ENCODE measurements at places on chromosomes 6 and 20.

DNA sequence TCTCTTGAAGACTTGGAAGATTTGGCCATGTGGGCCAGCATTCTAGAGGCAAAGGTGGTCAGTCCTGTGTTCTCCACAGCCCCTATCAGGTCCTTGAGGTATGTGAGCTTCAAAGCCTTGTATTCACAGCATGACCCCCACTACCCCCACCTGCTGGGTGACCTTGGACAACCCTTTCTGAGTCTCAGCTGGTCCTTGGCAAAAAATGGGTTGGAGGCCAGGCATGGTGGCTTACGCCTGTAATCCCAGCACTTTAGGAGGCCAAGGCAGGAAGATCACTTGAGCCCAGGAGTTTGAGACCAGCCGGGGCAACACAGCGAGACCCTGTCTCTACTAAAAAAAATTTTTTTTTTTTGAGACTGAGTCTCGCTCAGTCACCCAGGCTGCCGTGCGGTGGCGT is 42.6 kb downstream of the UBE2V1 start:
- no peak for DNase-seq

DNA sequence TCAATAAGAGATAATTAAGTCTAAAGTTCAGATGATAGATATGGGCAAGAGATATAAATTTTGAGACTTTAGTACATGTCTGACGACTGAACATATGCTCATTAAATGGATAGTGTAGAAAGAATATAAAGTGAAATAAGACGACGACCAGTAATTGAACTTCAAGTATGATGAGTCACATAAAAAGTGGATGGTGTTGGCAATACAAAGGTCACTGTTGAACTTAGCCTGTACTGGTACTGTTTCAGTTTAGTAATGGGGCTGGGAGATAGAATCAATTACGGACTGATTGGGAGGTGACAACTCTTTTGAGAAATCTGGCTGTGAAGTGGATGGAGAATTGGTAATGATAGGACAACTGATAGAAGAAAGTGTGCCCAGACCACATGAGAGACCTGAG is 68.1 kb downstream of the IBTK start:
- DNase-seq = no peak

DNA sequence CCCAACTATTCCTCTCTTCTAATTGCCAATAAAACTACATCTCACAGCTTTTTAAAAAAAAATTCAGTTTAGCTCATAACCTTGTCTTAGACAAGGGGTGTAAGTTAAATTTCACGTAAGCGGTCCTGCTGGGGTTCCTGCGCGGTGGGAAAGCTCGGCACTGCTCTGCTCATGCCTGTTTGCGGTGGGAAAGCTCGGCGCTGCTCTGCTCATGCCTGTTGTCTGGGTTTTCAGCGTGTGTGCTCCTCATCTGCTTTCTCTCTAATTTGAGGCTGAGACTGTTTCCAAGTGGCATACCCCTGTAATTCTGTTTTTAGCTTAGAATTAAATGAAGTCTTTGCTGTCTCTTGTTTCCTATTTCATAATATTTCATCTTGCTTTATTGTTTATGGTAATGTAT is 18.6 kb downstream of the ARID1B start:
- no peak for DNase-seq

DNA sequence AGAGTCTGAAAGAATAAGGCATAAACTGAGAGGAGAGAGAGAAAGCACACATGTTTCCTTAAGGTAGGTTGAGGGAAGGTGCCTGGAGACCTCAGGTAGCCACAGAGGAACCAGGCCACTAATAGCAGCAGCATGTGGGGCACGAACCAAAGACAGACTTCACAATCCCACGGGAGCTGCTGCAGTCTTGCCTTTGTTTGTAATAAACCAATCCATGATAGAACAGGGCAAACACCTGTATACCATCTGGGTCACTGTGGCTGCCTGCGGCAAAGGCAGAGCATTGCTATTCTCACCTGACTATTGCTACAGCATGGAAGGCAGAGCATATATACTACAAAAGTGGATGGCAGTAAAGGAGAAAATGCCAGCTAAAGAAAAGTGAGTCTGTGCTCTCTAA is 36.3 kb downstream of the HEBP2 start:
- no peak for DNase-seq

GRCh38 chr6:1913577-1913976 is 303.9 kb downstream of the FOXC1 start:
- DNase-seq = no peak

- no peak for DNase-seq
Measured at GRCh38 chr20:9092655-9093054, 23.8 kb downstream of the PLCB4 start.

GRCh38 chr6:45647341-45648261 is 269.9 kb upstream of the SUPT3H start:
- DNase-seq = no peak

GRCh38 chr20:62376112-62377063 is 9.3 kb upstream of the LAMA5 start:
- no peak for DNase-seq

GRCh38 chr6:160082627-160083026 is 39.0 kb upstream of the SLC22A1 start:
- DNase-seq = no peak

GRCh38 chr6:27650620-27651370 is 177.9 kb upstream of the ZNF184 start:
- DNase-seq = no peak

GRCh38 chr6:110232450-110232849 is 52.2 kb downstream of the CDC40 start:
- no peak for DNase-seq

- no peak for DNase-seq
Measured at GRCh38 chr20:40956542-40957264, 71.9 kb upstream of the TOP1 start.

GRCh38 chr6:140909625-140910024 is 1223.1 kb upstream of the GJE1 start:
- DNase-seq = no peak

- no peak for DNase-seq
Measured at GRCh38 chr6:142881761-142882160, 63.2 kb downstream of the HIVEP2 start.

DNA sequence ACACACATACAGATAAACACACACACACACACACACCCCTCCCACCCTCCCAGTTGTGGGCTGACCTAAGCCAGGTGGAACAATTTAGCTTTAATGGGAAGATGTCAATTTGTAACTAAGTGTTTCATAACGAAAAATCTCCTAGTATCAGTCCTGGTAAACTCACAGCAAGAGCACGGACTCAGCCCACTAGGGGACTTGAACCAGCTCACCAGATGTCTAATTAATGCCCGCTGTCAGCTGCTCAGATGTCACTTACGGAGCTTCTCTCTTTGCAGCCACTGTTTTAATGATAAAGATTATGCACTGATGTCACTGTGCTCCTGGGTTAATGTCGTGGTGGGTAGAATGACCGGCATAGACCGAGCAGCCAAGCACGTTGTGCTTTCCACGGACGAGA is 116.6 kb upstream of the INSM1 start:
- DNase-seq = no peak

DNA sequence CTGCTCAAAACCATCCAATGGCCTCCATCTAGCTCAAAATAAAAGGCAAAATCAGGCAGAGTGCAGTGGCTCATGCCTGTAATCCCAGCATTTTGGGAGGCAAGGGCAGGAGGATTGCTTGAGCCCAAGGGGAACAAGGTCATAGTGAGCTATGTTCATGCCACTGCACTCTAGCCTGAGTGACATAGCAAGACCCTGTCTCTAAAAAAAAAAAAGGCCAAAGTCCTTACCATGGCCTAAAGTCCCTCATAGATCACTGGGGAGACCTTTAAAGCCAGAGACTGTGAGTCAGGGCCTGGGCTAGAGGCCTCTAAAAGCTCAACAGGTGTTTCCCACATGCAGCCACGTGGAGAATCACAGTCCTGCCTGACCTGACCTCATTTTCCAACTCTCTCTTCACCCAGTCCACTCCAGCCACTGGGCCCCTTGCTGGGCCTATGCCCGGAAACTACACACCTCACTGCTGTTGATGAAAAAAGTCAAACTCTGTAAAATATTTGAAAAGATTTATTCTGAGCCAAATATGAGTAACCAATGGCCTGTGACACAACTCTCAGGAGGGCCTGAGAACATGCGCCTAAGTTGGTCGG is 28.2 kb upstream of the TAB2 start:
- DNase-seq = no peak

DNA sequence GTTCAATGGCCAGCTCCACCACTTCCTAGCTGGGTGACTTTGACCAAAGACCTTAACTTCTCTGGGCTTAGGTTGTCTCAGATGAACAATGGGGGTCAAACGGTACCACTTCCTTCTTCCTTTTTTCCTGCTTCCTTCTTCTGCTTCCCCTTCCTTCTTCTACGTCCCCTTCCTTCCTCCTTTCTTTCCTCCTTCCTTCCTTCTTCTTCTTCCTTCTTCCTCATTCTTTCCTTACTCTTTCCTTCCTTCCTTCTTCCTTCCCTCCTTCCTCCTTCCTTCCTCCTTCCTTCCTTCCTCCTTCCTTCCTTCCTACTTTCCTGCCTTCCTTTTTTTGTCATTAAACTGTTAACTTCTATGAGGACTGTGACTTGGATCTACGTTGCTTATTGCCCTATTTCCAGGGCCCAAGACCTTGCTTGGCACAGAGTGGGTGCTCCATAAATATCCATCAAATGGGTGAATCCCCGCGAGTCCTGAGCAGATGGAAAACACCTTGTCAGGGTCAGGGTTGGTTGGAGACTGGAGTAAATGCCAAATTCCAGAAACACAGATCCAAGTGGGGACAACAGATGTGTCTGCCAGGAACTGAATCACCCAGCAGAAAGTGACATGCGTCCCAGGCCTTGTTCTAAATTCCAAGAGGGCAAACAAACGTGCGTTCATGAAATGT is 243.3 kb downstream of the PREX1 start:
- DNase-seq = no peak

- no peak for DNase-seq
Measured at GRCh38 chr20:47160992-47161391, 195.5 kb downstream of the ZMYND8 start.

- DNase-seq = no peak
Measured at GRCh38 chr6:84920021-84920420, 155.6 kb upstream of the TBX18 start.

GRCh38 chr20:11845340-11845739 is 72.4 kb upstream of the BTBD3 start:
- no peak for DNase-seq

DNA sequence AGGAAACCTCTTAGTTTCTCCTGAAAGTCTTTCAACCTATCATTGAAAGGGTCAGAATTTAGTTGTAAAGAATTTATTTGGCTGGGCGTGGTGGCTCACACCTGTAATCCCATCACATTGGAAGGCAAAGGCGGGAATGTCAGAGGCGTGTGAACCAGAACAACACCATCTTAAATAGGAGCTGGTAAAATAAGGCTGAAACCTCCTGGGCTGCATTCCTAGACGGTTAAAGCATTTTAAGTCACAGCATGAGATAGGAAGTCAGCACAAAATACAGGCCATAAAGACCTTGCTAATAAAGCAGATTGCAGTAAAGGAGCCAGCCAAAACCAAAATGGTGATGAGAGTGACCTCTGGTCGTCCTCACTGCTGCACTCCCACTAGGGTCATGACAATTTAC is 29.6 kb downstream of the OR2B2 start:
- DNase-seq = no peak

DNA sequence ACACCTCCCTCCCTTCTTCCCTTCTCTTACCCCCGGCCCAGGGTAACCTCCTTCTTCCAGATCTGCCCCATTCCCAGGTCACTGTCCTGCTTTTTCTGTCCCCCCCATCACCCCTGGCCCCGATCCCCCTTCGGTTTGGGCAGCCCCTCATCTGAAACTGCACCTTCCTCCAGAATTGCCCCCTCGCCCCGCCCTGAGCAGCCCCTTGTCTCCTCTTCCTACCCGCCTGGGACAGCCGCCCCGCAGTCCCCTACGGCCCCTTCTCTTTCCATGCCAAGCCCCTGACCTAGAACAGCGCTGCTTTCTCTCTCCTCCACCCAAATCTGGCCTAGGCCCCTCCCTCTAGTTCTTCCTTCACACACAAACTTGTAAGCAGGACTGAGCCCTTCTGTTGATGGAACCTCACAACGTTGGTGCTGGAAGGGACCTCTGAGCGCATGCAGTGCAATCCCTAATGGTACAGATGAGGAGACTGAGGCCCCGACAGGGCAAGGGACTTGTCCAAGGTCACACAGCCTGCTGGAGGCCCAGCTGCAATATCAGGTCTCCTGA is 630 bp downstream of the PPP2R5D start:
- no peak for DNase-seq

DNA sequence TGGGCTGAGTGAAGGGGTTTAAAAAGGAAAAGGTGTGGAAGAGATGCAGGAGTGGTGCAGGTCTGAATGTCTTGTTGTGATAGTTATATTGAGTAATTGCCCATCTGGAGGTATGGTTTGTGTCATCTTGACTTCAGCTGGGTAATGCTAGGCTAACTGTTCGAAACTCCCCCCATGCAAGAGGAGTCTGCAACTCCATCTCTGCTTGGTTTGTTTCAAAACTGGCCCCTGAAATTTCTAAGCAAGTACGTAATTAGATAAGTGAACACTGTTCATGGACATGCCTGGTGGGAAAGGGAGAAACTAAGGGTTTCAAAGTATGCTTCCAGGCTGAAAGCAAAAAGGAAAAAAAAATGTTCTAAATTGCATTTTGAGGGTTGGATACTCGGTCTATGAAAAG is 17.1 kb downstream of the TTK start:
- DNase-seq = no peak

DNA sequence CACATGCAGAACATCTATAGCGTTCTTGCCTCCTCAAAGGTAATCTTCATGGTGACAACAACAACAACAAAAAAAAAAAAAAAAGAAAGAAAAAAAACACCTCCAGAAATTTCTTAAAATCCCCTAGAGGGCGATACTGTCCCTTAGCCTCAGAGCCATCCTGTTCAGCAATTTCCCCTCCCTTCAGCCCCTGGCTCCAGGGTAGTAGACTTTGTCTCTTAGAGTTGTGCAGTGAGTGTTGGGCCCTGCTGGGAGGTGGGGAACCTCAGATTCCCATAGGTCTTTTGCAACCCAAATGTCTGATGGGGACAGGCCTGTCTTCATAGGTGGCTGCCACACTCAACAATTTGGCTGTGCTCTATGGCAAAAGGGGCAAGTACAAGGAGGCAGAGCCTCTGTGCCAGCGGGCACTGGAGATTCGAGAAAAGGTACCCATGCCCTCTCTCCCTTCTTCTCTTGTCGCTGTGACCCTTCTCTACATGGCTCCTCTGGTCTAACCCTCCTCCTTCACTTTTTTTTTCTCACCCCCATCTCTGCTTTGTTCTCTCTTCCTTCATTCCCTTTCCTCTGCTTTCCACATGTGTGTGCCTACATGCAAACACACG is 6.0 kb upstream of the PTK7 start:
- DNase-seq = no peak

DNA sequence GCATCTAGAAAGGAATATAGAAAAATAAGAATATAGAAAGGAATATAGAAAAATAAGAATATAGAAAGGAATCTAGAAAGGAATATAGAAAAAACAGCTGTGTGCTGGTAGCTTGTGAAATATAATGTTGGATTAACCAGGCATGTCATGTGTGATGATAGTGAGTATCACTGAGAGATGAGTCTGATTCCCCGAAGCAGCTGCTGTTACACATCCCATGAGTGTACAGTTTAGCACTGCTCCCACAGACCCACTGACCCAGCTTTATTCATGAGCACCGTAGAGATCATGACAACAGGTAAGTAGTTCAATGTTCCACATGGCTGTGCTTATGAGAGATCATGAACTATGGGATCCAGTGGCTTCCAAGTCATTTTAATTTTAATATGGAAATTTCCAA is 64.8 kb downstream of the SLC22A3 start:
- no peak for DNase-seq
